ENCODE measurements at places on chromosomes 2 and 18. TPM values are rescaled to one million over a fixed set of nuclear protein-coding genes. Genes with fewer than 3 reads are reported as not detected.

Gene DCDC2C
- not detected for total RNA-seq

GRCh38 chr18:22872900-22873537 lies 60.1 kb upstream of the RBBP8 start:
- no peak for DNase-seq

Gene CYP27A1
- total RNA-seq = 15.6 TPM

- no peak for DNase-seq
These were observed 15.7 kb downstream of the C1QL2 start for GRCh38 chr2:119142824-119143223.

DNA sequence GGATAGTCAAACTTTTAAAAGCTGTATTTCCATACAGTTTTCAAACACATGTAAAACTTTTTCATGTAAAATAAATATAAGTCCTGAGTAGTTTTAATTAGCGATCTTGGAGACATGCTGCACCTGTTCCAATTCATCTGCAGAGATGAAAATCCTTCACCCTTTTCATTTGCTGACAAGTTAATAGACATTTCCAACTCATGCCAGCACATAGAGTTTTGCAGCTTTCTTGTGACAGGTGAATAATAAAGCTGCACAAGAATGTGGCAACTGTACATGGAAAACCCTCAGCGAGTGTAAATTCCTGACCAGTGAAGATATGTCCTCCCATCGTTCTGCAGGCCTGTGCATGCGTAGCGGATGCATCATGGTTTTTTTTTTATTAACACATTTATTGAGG lies 771.4 kb downstream of the TDRD15 start:
- DNase-seq = no peak

DNA sequence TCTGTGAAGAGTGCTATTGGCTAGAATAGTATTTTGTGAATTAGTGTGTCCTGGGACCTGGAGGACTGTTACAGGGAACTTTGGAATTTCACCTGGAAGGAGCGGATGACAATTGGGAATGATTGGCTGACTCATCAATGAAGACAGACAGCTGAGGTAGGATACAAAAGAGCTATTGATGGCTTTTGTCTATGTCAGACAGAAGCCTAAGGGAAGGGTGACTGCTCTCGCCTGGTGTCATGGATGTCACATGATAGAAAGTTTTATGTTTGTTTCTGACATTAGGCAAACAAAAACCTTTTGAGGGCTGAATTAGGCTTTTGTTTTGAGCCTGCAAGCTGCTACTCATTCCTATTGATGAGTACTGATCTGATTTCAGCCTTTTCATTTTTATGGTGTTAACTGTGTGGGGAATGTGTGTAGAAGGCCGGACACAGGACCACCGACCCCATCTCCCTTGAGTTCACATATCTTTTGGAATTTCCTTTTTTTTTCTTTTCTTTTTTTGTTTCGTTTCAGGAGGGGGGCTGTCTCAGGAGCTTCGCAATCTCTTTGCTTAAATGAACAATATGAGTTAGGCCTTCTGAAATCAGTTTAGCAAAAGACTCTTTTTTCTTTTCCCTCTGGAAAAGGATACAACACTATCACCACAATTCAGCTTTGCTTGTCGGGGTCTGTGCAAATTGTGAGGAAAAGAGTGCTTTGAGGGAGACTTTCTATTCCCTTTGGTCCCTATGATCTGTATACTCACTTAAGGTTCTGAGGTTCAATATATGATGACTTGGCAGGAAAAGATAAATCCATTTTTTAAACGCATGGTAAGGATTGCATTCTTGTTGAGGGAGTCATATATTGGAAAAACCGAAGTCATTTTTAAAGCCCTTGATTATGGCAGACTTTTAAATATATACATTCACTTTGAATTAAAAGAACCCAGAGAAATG lies 207.9 kb upstream of the FIGN start:
- DNase-seq = no peak

DNA sequence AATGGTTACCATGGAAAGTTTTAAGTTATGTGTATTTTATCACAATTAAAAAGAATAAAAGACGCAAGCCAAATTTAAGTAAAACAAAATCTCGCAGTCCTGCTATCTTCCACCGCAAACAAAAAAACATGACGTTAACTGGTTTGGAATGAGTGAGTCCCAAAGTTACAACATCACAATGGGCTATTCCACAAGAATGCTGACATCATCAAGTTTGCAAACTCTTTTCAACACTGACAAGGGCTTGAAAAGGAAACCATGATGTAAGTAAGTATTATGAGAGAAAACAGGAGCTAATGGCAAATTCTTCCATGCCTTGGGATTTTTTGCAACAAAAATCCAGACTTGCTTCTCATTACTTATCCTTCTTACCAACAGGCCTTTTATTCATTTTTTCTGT lies 31.1 kb downstream of the SIGLEC15 start:
- no peak for DNase-seq

Measured in stomach (tissue), 19 donors.